Activated naive CD4-positive, alpha-beta T cell (primary cell): ENCODE measurements at places on chromosomes 1 and 21.

GRCh38 chr21:39400173-39400572 is 45.4 kb downstream of the LCA5L start:
- no peak for DNase-seq

GRCh38 chr1:178660461-178660860 is 64.6 kb upstream of the RALGPS2 start:
- no peak for DNase-seq

- DNase-seq: no peak
Measured at GRCh38 chr21:35521293-35521692, 472.2 kb upstream of the RUNX1 start.

DNA sequence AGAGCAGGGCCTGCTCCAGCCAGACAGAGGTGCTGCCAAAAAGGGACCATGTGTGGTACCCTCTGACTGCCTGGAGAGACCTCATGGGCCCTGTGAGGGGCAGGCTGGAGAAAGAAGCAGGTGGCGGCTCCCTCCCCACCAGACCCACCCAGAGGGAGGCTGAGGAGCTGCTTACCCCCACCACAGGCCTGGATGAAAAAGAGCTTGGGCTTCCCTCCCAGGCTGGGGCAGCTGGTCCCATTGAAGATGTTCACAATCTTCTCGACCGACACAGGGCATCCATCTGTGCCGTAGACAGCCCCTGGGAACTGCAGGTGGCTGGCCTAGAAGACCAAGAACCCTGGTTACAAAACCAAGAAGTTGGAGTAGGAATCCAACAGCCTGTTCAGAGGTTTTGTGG is 19.6 kb downstream of the CASP9 start:
- no peak for DNase-seq

- no peak for DNase-seq
Measured at GRCh38 chr1:94020764-94021579, 100.0 kb downstream of the ABCA4 start.

GRCh38 chr1:216224233-216224632 is 199.0 kb downstream of the USH2A start:
- DNase-seq: no peak

DNA sequence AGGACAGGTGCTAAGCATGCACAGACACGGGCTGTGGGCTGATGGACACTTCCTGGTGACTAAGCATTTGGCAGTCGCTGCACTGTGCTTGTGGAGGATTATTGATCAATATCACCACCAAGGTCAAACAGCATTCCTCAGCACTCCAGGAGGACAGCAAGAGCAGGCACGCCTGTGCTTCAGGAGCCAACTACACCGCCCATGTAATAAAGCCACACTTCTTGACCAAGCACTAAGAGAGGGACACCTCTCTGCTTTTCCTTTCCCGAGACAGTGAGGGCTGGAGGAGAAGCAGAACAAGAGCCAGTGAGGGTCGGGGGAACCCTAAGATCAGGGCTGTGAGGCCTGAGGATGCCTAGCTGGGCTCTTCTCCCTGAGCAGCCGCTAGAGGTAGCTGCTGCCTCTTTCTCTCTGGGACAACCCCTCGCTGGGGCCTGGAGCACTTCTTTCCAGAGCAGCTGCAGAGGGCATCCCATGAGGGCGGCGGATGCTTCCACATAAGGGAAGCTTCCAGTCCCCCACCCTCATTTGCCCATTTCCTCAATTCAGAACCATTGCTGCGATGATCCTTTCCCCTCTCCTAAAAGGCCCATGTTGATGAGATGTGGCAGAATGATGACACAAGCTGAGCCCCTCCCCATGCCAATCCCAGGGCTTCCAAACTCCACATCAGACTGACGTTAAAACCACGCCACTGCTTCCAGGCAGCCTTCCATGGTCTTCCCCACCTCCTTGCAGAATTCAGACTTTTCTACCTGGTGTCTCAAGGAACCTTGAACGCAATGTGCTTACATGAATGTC is 19.1 kb downstream of the RAB7B start:
- DNase-seq: no peak
